ENCODE measurements at places on chromosomes 5 and 9.

GRCh38 chr9:79970146-79970425 lies 398.3 kb downstream of the TLE4 start:
- DNase-seq: no peak

DNA sequence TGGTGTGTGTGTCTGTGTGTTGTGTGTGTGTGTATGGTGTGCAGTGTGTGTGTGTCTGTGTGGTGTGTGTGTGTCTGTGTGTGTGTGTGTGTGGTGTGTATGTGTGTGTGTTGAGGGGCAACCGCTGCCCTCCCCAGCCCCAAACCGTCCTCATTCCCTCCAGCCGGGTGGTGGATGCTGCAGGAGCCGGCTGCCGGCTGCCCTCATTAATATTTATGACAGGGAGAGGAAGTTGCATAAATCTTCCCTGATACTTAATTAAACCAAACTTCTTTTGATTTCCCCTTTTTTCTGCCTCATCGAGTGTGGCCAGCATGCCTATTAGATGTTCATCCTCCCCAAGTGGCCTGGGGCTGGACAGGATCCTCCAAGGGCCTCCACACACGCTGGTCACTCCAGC lies 121.4 kb upstream of the MVB12B start:
- DNase-seq: no peak

DNA sequence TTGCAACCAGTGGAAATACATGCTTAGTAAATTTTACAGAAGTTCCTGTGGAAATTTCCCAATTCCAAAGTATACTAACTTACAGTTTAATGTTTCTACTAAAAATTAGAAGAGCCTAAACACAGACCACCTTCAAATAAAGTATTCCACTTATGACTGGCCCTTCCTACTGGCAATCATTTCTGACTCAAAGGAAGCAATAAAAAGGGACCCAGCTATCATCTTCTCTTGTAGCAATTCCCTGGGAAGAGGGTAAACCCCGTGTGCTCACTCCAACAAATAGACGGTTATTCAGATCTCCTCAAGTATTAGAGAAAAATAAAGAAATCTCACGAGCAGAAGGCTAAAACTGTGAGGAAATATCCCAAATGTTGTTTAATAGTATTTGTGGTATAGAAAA lies 43.3 kb downstream of the GOLPH3 start:
- no peak for DNase-seq

- no peak for DNase-seq
These were observed 33.7 kb downstream of the LHX2 start for GRCh38 chr9:124045076-124045829.

DNA sequence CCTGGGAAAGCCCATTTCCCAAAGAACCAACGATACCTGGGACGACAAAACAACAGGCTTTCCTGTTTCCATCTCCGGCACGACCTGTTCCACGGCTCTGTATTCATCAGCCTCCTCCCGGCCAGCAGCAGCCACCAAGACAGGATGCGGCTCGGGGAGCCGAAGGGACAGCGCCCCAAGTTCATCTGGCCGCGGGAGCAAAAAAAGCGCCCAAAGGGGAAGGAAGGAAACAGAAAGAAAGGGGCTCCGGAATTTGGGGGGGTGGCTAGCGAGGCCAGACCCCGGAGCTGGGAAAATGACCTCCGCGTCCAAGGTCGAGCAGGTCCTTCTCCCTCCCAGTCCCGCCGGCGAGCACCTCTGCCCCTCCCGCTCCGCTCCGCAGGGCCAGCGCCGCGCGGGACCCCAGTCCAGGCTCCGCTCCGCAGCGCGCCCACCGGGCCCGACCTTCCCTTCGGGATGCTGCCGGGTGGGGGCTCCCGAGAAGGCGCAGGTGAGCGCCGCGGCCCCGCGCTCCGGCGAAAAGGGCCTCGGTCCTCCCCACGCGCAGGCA lies 608 bp downstream of the ELOVL7 start:
- DNase-seq: no peak

DNA sequence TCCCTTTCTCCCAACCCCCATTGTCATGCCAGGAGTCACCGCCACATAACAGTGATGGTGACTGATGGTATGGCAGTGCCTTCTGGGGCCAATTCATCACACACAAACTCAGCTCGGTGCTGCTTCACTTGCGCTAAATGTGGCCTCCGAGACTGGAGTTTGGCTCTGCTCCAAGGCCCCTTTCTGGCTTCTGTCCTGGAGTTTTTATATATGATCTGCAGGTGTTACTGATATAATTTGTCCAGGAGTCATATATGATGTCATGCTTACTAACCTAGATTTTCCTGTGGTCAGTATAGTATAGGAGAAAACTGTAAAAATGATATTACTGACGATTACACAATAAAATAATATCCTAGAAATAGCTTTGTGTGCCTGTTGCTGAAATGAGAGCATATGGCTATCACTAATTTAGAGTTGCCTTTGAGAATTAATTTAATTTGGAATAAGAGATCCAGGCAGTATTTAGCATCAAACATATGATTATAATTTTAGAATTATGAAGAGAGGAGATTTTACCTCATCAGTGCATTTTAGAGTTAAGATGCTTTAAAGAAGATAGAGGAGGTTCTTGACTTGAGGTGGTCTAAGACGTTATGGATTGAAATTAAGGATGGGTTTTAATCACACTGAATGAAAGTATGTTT lies 334.1 kb upstream of the CD180 start:
- no peak for DNase-seq

- no peak for DNase-seq
These were observed 321.1 kb downstream of the ARRDC3 start for GRCh38 chr5:91061946-91062562.

GRCh38 chr9:96344458-96345180 lies 38.9 kb downstream of the SLC35D2 start:
- no peak for DNase-seq

DNA sequence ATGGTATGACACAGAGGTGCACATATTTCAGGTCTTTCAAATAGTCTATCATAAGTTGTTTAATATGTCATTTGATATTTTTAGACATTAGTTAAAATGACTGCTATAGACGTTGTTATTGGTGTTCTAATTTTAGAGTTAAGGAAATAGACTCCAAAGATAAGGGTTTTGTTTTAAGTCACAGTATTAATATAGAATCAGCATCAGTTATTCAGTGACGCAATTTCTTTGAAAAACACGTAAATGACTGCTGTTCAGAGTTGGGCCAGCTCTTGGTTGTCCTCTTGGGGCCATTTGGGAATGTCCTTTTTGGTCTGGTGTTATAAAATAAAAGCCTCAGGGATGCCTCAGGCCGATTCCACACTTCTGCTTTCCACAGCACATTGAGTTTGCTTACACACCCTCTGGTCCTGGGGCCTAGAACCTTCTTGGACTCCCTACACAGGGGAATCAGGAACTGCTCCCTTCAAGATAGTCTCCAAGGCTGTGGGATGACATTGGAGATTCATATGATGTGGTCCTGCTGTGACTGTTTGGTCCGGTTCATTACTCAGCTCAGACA lies 14.3 kb downstream of the OTULIN start:
- DNase-seq: no peak

- no peak for DNase-seq
These were observed 75.7 kb downstream of the CAMK4 start for GRCh38 chr5:111299831-111300432.

- DNase-seq: no peak
These were observed 16.4 kb upstream of the PPP1R26 start for GRCh38 chr9:135463140-135463539.

GRCh38 chr9:134518004-134518606 lies 123.5 kb upstream of the COL5A1 start:
- DNase-seq: no peak

- DNase-seq: no peak
These were observed 113.5 kb downstream of the NREP start for GRCh38 chr5:111643499-111643898.

GRCh38 chr5:40521925-40522324 lies 157.8 kb upstream of the PTGER4 start:
- DNase-seq: no peak

- DNase-seq: no peak
These were observed 159.9 kb downstream of the TSSK1B start for GRCh38 chr5:113274836-113275414.

DNA sequence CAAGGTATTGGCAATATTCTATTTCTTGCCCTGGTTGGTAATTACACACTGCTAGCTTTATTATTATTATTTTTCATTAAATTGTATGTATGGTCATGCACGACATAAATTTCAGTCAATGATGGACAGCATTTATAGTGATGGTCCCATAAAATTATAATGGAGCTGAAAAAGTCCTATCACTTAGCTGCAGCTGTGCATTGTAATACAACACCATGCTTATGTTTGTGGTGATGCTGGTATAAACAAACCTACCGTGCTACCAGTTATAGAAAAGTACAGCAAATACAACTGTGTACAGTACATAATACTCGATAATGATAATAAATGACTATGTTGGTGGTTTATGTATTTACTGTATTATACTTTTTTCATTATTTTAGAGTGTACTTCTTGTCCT lies 65.5 kb downstream of the NR3C1 start:
- DNase-seq: no peak

- DNase-seq: no peak
These were observed 23.3 kb downstream of the PTGES2 start for GRCh38 chr9:128104171-128104618.

DNA sequence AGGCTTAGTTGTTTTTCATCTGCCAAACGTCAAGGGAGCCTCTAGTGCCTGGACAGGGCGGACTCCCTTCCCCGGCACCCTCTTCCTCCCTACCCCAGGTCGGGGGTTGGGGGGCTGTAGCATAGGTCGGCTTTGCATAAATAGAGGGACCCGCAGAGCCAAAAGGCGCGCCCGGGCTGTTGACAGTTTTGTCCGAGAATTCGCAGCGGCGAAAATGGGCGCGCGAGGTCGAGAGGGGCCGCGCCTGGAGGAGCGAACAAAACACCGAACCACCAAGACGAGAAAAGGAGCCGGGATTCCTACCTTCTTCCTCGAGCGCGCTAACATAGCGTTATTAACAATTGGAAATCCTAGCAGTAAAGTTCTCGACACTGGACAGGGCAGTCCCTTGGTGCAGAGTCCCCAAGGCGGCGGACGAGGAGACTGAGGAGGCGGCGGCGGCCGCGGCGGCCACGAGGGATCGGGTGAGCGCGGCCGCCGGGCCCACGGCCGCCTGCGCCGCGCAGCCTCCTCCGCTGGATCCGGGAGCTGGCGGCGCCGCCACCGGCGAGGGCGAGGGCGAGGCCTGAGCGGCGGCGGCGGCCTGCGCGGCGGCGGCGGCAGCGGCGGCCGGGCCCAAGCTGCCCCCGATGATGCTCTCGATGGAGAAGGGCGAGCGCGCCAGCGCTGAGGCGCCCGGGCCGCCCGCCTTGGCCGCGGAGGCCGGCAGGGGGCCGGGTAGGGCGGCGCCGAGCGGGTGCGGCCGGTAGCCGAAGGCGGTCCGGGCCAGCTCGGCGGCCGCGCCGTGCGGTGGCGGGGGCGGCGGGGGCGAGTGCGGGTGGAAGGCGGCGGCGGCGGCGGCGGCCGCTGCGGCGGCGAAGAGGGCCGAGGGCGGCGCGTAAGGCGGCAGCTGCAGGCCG lies 1.7 kb downstream of the FOXD1 start:
- DNase-seq: no peak

DNA sequence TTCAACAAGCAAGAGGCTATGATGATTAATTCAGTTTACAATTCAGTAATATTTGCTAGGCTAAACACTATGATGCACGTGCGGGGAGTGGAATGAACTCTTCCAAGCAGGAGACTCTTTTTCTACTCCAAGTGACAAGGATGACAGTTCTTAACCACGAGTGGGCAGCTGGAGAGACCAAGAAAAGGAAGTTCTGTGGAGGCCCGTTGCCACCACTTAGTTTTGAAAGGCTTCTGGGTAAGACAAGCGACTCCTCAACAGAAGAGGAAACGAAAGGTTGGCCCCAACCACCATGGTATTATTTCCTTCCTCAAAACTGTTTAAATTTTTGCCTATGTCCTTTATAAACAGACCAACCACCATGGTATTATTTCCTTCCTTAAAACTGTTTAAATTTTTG lies 2.8 kb downstream of the DCAF12 start:
- DNase-seq: no peak

DNA sequence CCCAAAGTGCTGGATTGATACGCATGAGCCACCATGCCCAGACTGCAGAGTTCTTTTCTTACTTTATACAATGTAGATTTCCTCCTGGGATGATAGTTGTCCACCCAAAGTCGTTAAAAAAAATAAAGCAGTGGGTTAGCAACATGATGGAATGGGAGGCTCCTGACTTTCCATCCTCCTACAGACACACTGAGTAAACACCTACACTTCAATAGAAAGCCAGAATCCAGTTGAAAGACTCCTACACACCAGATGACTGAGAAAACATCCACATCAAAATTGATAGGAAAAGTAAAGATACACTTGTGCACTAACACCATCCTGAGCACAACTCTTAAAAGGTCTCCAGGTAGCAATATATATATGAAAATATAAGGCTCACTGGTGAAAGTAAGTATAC lies 95.0 kb upstream of the TUT7 start:
- DNase-seq: no peak

GRCh38 chr9:89177944-89178829 lies at the start of gene SHC3:
Gene SHC3 (minus strand): TSS chr9:89178818. CDS start chr9:89178460, 358 bp downstream.
- no peak for DNase-seq
